Placental pericyte (primary cell): ENCODE measurements at places on chromosomes 7 and 10. TPM values are rescaled to one million over a fixed set of nuclear protein-coding genes. Genes with fewer than 3 reads are reported as not detected.

CFAP70 gene
- total RNA-seq, result 0.44 and 0.57 TPM in 2 replicates

ICA1 gene
- 0.43 and 0.88 TPM in 2 replicates for total RNA-seq

SCART1 gene
- 2.1 and 3.1 TPM in 2 replicates for total RNA-seq

DCLRE1A gene
- total RNA-seq, result 3.7 and 7.9 TPM in 2 replicates

OR2A1 gene
- 0.14 TPM in 1 of 2 replicates, not detected in the other for total RNA-seq

RAPGEF5 gene
- total RNA-seq, result 0.29 and 0.44 TPM in 2 replicates

TCAF2 gene
- total RNA-seq, result 0.22 and 1.9 TPM in 2 replicates

TMEM196 gene
- not detected in 2 replicates for total RNA-seq
